Stimulated activated CD8-positive, alpha-beta memory T cell treated with anti-CD3 and anti-CD28 coated beads, Interleukin-4, amount 100 ng/mL, for 48 hours (primary cell): ENCODE measurements at places on chromosomes 7 and 10.

DNA sequence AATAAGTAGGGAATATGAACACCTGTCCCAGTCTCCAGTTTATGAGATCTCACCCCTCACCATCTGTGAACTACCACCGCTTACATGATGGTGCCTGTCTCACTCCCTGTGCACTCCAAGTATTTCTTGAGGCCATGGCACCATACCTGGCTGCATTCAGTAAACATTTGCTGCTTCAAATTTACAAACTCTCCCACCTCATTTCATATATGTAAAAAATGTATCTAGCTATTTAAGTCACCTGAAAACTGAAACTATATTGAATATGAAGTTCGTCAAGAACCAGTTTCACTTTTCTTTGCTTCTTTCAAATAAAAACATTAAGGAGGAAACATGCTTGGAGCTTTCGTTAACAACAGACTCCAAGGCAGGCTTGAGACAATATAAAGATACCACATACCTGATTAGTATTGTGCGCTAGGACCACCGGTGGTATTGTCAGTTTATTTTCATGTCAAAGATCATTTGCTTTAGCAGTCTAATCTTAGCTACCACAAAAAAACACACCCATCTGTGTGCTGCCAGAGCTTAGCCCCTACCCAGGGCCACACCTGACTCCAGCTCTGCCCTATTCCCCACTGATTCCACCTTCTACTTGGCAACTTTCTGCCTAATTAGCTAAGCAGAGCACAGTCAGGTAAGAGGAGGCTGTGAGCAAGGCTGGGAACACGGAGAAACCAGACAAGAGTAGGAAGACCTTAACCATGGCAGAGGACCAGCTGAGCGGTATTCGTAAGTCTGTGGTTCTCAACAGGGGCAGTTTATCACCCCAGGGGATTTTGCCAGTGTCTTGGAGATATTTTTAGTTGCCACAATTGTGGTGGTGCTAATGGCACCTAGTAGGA lies 92.0 kb downstream of the ZFAND4 start:
- DNase-seq = no peak

GRCh38 chr10:13099144-13099665 lies 758 bp upstream of the OPTN start:
- DNase-seq = peak; percentile 60

GRCh38 chr10:98097616-98098015 lies 36.8 kb upstream of the R3HCC1L start:
- no peak for DNase-seq

DNA sequence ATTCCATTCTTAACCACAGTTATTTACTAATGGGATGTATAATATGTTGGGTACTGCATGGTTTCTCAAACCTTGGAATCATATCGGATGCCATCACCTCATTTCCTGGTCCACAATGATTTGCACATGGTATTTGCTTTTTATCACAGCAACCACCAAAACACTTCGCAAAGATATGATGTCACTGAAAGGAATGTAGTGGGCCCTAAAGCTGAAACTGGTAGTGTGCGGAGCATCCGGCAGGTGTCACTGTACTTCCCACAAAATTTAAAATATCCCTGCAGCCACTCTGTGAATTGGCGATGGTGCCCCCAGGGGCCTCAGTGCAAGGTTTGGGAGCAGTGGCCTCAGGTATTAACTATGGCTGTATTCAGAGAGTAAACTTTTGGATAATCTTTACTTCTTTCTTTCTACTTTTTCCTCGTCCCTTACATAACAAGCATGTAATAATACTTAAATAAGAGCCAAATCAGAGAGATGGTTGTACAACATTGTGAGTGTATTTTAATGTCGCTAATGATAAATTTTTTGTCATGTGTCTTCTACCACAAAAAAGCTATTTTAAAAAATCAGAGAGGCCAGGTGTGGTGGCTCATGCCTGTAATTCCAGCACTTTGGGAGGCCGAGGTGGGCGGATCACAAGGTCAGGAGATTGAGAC lies 66.2 kb downstream of the FAM241B start:
- peak; percentile 29 for DNase-seq

DNA sequence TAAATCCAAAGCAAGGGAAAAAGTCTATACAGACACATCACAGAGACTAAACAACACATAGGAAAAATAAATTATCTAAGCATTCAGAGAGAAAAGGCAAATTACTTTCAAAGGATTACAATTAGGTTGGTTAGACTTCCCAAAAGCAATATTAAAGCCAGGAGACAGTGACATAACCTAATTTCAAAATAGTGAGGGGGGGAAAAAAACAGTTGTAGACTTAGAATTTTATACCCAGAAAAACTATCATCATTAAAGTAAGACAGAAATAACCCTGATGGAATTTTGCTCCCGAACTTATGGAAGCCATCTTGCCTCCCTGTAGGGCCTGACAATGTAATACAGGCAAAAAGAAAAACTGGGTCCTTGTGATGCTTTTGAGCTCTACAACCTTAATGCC lies 18.4 kb downstream of the CRPPA start:
- no peak for DNase-seq

GRCh38 chr7:2208712-2209111 lies 24.0 kb downstream of the MAD1L1 start:
- no peak for DNase-seq
